ENCODE measurements at places on chromosomes 3 and 15.

DNA sequence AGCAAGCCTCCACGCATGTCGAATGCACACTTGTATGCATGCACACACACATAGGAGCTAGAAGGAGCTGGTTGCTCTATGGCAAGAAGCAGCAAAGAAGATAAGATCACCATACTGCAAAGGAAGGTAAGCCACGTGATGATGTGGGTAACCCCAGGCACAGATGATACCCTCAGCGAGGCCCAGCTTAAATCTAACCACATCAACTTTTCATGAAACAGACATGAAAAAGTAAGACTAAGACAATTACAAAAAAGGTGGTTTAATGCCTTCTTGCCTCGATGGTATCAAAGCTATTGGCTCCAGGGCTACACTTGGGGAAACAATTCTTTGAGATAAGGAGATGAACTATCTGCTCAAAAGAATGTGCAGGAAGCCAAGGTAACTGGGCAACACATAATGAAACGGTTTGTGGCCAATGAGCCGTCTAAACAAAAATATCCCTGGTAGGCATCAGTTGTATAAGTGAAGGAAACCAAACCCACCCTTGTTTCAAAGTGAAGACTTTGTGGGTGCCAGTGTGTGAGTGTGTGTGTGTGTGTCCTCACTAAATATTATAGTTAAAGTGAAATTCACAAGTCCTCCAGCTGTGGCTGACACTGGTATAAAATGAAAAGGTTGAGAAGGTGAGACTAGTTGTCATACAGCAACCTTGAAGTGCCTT is 365.7 kb upstream of the ICE2 start:
- peak; percentile 8 for DNase-seq

DNA sequence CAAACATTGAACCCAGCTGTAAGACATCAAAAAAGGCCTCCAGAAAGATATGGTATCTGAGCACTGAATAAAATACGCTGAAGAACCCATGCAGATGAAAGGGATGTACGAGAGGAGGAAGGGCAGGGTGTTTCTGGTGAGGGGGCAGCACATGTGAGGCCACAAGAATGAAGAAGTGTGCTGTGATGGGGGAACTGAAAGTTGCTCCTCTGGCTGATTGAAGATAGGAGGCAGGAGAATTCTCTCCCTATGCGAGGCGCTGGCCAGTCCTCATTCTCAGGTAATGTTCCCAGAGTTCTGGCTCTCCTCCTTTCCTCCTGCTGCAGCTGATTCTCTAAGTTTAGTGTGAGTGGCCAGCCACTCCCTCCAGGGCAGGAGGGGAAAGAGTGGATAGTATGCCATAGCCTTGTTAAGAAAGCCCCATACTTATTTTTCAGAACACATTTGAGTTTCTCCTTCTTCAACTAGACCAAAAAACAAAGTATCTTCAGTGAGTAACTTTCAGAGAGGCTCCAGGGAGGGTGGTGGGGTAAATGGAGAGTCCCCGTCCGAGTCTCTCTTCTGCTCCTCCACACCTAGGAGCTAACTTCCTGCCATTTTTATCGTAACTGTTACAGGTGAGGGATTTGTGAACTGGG is 26.9 kb upstream of the MYO1E start:
- DNase-seq = no peak

DNA sequence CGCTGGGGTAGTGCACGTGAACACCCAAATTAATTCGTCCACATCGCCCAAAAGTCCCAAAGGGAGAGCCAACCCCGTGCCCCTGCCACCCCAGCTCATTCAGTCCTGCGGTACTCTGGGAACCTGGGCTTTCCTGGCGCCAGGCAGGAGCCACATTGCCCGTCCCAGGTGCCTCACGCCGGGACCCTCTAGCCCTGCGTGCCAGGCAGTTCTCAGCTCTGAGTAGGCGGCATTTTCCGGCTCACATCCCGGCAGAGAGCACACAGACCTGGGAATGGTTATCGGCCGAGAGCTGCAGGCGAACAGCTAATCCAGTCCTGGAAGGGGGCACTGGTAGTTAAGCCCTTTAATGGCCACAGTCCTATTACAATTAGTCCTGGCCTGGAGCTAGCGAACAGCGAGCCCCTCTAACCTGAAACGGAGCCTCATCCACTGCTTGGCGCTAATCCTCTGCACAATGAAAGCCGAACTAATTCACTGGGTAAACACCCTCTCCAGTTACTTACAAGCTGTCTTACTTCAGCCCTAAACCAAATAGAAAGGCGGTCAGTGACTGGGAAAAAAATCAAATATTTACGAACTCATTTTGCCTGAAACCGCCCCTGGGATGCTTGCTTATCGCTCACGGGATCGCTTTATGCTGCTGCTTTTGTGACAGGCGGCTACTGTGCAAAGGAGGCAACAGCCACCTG is 254.6 kb upstream of the SOX14 start:
- no peak for DNase-seq

- DNase-seq = no peak
Observed at GRCh38 chr3:87361956-87362355, 85.6 kb upstream of the POU1F1 start.

- DNase-seq = no peak
Observed at GRCh38 chr3:140448001-140448400, 229.9 kb upstream of the TRIM42 start.

- DNase-seq = no peak
Observed at GRCh38 chr3:132160198-132160597, 125.4 kb upstream of the CPNE4 start.

GRCh38 chr15:82999905-83000671 is 11.4 kb downstream of the C15orf40 start:
- peak; percentile 3 for DNase-seq

GRCh38 chr3:23330568-23330967 is 127.4 kb downstream of the UBE2E2 start:
- DNase-seq = no peak

GRCh38 chr3:188946351-188947240 is 225.2 kb upstream of the TPRG1 start:
- DNase-seq = no peak

DNA sequence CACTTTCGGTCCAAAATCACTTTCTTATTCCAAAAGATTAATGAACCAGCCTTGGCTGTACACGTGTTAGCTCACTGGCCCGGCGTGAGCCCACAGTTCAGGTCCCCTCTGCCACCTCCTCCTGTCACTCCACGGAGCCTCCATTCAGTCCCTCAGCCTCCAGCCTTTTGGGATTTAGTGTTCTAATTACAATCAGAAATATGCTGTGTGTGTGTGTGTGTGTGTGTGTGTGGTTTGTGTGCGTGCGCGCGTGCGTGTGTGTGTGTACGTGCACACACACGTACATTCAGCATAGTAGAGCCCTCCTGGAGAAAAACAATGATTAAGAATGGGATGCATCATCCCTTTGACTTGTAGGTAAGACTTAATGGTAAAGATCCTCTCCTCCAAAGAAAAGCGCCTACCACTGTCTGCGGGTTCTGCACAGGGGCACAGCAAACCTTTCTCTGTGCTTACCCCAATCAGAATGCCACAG is 801 bp downstream of the CA12 start:
- no peak for DNase-seq

GRCh38 chr15:91473894-91474545 is 374.0 kb downstream of the SV2B start:
- DNase-seq = no peak

- DNase-seq = no peak
Observed at GRCh38 chr15:57529748-57530147, 62.0 kb upstream of the MYZAP start.

DNA sequence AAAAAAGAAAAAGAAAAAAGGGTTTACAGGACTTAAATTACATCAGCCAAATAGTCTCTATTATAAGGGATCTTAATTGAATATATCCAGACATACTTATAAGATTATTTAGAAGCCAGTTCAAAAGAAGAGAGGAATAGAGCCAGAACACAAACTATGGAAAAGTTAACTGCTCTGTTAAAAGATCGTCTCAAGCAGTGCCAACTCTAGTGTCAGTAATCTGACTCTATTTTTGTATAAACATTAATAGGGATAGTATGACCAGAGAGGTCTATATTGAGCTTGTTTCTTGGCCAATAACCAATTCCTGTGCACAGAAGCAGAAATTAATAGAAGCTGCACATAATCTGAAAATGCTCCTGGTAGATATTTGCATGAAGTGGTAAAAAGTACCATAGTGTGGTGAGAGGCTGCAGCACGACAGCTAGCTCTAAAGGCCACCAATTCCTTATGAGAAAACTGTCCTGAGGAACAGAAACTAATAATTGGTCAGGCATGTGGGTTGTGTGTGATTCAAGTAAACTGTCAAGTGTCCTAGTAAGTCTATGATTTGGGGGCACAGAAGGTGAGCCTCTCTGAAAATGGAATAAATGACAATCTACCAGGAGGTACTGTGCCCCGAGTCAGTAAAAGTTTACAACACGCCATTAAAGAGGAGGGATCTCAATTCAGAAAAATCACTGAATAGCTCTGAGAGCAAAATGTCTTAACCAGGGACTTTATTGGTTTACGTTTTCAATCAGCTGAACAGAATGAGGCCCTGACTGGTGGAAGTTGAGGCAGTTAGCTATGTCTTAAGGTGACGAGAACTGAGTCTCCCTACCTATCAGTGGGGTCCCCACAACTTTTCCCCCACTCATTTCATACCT is 51.5 kb upstream of the NANOGP8 start:
- no peak for DNase-seq

- DNase-seq = no peak
Observed at GRCh38 chr3:187490366-187490765, 122.2 kb downstream of the RTP4 start.

DNA sequence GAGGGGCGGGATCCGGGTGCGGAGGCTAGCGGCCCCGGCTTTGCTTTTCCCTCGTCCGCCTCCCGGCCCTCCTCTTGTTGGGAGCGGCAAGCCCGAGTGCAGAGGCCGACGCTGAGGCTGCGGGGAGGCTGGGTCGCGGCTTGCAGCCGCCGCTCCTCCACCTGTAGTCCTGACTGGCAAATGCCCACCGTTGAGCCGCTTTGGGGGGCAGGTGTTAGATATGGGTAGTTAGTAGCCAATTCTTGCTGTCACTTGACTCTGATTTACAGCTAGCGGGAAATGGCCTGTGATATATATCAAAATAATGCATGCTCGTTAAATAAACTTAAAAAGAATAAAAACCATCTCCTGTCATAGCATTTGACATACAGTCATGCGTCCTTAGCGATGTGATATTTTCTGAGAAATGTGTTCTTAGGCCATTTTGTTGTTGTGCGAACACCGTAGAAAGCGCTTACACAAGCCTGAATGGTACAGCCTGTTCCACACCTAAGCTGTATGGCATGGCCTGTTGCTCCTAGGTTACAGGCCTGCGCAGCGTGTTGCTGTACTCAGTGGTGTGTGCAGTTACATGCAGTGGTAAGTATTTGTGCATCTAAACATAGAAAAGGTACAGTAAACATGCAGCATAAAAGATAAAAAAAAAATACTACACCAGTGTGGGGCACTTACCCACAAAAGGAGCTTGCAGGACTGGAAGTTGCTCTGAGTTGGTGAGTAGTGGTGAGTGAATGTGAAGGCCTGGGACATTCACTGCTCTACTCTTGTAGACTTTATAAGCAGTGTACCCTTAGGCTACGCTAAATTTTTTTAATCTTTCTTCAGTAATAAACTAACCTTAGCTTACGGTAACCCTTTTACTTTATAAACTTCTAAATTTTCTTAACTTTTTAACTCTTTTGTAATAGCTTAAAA is 873 bp downstream of the CAPN7 start:
- DNase-seq = no peak

DNA sequence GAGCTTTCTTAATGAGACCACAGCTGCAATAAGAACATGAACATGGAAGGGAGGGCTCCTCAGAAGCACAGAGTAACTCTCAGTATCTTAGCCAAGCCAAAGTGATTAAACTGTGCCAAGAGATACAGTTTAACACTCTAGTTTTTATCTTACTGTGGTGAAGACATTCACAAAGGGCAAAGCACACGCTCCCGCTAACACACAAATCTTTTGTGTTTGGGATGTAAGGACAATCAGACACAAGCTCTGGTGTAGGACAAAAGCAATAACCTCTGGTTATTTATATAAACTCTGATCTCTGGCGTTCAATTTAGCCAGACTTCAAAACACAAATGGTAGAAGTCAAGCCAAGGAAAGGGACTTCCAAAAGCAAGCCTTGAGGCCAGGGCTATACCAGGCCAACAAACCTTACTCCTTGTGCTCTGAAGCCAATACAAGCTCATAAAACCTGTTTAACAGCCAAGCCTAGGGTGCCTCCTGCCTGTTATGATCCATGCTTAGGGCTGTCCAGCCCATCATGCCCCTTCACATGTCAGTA is 27.8 kb downstream of the DPH3 start:
- no peak for DNase-seq

Data from stimulated activated CD8-positive, alpha-beta memory T cell treated with anti-CD3 and anti-CD28 coated beads, Interleukin-4, amount 100 ng/mL, for 1 hour (primary cell).